ENCODE measurements at places on chromosomes 5 and 9.

DNA sequence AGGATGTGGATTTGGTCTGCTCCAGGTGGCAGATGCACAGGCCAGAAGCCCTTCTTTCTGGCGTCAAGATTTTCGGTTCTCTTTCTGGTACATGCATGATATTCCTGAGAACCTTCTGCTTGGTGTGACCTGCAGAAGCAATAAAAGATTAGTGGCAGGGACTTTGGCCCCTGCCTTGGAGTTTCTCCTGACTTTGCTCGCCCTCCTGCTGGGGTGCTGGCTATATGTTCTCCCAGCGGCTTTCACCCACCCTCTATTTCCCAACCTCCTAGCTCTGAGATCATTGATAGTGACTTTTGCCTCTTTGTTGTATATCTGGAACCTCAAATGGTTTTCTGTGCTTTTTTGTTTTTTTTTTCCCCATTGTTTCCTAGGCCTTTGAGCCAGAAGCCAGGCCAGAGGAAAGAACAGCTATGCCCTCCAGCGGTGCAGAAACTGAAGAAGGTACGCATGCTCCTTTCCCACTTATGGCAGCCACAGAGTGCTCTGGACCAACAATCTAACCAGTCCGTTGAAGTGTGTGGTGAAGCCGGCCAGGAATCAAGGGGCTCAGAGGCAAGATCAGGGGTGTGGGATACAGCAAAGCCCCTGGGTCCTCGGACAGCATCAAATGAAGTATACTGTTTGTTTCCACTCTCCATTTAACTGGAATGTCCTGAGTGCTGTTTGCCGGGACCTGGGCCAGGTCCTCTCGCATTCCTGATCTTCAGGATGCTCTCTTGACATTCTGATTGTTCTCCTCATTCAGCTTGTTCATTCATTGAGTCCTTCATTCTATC, 154.5 kb downstream of the ARHGEF28 start:
- DNase-seq, result no peak

- DNase-seq, result no peak
These were observed 396.5 kb upstream of the MEF2C start for GRCh38 chr5:89279391-89280036.

DNA sequence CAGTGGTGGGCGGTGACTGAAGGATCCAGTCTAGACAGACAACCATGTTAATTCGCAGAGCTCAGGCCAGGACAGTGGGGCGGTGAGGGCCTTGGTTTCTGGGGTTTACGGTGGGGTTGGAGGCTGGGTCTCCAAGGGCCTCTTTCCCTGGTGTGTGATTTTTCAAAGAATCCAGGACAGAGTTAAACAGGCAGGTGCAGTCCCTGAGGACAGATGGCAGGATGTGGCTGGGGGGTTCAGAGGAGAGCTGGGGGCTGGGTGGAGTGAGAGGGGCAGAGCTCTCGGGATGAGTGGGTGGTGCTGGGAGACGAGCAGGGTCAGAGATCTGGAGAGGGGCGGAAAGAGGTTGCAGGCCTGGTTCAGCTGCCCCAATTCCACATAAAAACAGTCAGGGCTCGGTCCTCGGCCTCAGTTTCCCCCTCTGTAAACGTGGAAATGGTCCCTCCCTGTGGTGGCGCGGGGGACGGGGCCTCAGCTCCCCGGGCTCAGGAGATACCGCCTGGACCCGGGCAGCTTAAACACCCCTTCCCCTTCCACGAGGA, 145.9 kb downstream of the GAPVD1 start:
- no peak for DNase-seq

DNA sequence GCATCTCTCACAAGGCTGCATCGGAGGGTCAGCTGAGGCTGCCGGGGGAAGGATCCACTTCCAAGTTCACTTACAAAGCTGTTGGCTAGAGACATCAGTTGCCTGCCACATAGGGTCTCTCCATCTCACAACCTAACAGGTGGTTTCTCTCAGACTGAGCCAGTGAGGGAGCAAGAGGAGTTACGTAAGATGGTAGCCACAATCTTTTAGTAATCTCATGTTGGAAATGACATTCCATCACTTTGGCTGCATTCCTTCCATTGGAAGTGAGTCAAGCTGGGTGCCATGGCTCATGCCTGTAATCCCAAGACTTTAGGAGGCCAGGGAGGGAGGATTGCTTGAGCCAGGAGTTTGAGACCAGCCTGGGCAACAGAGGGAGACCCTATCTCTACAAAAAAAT, 7.4 kb upstream of the GRK6 start:
- DNase-seq, result no peak

DNA sequence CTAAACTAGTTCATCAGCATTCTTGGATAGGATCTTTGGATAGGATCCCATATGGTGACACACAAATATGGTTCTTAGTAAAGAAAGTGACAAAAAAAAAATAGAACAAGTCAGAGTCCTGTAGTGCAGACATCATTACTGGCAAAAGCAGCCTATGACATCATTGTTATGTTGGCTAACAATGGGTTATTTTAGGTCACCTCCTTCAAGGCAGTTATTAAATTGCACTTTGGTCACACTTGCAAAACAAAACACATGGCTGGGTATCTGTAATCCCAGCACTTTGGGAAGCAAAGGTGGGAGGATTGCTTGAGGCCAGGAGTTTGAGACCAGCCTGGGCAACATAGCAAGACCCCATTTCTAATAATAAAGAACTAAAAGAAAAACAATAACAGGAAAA, 185.9 kb downstream of the KIAA0825 start:
- DNase-seq, result no peak

DNA sequence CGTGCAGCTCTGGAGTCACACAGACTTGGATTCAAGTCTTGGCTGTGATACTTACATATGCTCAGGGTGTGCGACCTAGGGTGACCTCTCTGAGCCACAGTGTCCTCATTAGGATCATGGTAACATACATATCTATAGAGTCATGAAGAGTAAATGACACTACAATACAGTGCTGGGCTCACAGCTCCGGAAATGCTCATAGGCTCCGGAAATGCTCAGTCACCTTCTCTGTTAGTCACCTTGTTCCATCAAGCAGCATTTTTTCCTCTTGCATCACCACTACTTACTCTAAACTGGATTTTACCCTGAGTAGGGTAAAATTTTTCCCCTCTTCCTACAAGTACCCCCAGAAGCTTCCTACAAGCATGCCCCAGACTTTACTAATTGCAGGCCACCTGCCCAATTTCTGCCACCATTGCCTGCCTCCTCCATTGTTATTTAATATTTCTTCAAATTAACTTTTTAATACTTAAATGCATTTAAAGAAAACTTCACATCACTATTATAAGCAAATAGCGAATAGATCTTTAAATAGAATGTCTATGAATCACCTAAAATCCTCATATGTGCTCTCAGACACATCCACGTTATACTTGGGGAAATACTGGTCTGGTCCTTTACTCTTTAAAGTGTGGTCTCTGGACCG, 147.6 kb upstream of the SPRY4 start:
- DNase-seq, result no peak

DNA sequence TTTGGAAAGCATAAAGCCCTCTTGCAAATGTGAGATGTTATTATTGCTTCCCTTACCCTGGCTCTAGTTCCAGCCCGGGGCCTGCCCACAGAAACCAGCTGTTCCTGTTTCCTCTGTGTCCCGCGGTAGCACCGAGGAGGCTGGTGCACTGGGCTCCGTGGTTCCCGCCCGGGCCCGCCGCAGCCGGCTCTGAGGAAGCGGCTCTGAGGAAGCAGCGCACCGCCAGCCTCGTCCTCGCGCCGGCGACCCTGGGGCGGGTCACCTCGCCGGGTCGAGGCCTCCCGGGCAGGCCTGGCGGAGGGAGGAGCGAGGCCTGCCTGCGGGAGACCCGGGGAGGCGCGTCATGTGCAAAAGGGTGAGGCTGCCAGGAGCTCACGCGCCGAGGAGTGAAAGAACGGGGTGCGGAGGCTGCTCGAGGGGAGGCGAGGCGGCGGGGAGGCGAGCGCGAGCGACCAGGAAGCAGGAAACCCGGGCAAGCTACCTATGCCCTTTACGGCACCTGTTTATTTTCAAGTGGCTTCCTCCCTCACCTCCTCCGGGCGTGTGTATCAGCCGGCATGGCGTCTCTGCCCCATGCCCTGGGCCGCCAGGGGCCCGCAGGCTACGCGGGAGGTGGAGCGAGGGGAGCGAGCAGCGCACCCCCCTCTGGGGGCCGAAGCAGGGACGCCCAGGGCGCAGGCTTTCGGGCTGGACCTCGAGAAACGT, 61.3 kb upstream of the MEGF10 start:
- DNase-seq, result peak; percentile 2

- no peak for DNase-seq
These were observed at the start of gene PPIC for GRCh38 chr5:123036391-123037103. PPIC (minus strand) TSS chr5:123036725; CDS start chr5:123036625, 100 bp downstream.

DNA sequence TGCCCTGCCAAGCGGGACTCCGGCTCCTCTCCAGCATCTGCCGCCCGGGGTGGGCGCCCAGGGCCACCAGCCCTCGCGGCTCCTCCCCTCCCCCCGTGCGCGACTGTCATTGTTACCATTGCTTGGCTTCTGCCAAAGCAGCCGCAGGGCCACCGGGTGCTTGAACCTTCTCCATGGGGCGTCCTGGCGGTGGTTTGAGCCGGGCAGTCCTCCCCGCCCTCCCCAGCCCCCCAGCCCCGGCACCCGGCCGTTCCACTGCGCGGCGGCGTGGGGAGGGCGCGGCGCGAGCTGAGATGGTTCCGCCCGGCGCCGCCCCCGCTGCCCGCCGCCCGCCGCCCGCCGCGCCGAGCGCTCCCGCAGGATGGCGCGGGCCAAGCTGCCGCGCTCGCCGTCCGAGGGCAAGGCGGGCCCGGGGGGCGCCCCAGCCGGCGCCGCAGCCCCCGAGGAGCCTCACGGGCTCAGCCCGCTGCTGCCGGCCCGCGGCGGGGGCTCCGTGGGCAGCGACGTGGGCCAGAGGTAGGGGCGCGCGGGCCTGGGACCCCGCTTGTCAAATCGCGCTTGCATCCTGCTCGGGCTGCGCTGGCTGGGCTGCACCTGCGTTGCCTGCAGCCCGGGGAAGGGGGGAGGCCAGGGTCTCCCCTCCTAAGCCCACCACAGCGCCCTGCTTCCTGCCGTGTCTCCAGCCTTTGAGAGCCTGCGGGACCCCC, 34.4 kb downstream of the KCNT1 start:
- DNase-seq, result no peak

- no peak for DNase-seq
These were observed 189.6 kb downstream of the DOCK8 start for GRCh38 chr9:404234-404633.

GRCh38 chr5:173327948-173328843, at the start of gene STC2:
STC2 (minus strand) TSS chr5:173328414; CDS start chr5:173328193, 221 bp downstream.
- no peak for DNase-seq

All from effector CD8-positive, alpha-beta T cell (primary cell).